ENCODE measurements at places on chromosomes 1 and 21. TPM values are rescaled to one million over a fixed set of nuclear protein-coding genes. Genes with fewer than 3 reads are reported as not detected.

DNA sequence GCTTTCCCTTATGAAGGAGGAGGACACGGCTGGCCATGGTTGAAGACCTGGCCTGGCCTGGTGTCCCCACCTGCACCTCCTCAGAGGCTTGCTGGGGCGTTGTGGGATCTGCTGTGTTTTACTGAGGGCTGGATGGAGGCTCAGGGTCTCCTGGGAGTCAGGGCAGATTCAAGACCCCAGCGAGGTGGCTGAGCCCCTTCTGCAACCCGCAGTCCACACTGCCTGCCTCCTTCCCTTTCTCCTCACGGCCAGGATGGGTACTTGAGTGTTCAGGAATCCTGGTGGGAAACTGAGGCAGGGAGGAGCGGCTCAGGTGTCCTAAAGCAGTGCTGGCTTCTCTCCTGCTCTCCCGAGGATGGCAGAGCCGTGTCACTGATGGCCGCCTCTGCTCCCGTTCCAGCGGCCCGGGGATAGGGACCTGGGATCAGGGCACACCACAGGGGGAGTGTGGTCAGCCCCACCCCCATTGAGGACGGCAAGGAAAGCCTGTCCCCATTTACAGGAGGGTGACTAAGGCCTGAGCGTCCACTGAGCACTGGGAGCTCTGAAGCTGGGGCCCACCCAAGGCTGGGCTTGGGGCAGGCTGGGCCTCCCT is 47.5 kb downstream of the TRPM2 start:
- no peak for DNase-seq

GABRD gene
- not detected for total RNA-seq

DNA sequence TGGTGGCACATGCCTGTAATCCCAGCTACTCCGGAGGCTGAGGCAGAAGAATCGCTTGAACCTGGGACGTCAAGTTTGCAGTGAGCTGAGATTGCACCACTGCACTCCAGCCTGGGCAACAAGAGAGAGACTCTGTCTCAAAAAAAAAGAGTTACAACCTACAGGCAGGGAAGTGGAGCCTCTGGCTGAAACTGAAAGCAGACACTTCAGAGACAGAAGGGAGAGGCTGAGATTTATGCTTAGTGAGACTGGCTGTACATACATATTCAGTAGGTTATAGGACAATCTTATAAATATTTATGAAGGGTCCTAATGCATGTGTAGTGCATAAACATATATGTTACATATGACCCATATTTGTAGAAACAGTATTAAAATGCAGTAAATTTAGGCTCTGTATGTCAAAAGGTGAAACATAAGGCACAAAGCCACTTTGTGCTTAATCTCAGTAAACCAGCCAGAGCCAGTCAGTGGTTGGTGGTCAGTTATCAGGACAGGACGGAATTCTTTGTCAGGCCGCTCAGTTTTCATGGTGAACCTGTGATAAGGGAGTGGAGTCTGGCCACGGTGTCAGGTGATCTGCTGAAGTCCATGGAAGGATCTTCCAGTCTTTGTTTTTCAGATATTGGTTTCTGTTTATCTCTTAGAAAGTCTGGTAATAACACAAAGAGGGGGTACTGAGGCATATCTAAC is 13.7 kb downstream of the RHEX start:
- no peak for DNase-seq

DNA sequence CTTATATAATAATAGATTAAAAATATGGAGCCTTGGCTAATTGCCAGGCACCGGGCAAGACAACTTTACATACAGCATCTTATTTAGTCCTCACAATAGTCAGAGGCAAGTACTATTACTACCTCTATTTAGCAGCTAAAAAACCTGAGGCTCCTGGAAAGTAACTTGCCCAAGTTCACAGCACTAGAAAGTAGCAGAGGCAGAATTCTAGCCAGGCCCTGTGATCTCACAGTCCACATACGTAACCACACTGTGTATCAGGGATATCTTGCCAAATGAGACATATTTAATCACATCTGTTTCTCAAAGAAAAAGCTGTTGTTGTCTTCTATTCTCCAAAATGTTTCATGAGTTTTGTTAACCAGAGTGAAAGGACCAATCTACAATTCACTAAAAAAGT is 378.5 kb downstream of the PLPP3 start:
- no peak for DNase-seq

GRCh38 chr21:33914188-33914587 is 1.4 kb downstream of the ATP5PO start:
- DNase-seq = no peak

GBP4 gene
- total RNA-seq = 5.6 TPM

GRCh38 chr1:41510531-41511238 is 26.2 kb upstream of the EDN2 start:
- DNase-seq = no peak

DNA sequence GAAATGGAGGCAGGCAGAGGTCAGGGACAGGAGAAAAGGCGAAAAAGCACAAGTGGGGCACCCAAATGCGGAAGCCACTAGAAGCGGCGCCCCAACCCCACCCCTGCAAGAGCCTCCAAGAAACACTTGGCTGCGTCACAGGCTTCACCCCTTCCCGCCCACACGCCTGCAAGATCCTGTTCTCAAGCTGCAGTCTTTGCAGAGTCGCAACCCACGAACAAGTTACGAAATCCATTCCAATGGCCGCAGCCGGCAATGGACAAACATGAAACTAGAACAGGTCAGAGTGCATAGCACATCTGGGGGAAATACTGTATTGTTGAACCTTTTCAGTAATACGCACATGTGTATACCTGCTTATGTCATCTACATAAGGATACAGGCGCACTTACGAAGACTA is 103.6 kb downstream of the PSMG1 start:
- DNase-seq = peak; percentile 54

KCND3 gene
- total RNA-seq = 11.7 TPM

UTP25 gene
- 18.5 TPM for total RNA-seq

DNA sequence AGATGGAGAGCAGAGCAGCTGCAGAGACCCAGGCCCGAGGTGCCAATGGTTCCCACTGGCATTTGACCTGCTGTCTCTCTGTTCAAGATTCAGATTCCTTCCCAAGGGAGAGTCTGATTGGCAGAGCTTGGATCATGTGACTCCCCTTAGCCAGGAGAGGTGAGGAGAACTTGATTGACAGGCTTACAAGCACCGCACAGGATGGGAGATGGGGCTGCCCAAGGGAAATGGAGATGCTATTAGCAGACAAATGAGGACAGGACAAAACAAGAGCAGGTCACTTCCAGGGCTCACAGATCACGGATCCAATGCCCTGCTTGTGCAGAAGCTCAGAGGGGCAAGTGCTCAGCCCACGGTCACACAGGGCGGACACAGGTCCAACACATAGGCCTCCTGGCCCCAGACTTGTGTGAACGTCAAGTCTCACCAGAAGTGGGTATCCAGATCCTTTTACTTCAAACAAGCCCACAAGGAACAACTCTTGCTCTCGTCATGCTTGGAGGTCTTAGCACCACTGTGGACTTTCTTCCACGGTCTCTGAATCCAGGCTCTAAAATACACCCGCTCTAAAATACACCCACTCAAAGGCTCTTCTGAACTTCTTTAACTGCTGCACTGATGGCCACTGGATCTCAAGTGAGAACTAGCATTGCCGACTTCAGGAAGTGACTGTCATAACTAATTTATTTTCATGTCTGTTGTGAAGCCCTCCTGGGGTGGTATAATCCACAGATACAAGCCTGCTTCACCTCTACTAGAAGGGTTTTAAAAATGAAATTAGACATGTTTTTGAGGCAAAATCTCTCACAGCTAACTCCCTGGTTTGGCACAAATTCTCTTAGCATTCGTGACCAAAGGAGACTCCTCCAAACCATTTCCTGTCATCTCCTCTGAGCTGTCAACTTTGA is 274.9 kb downstream of the RRAGC start:
- no peak for DNase-seq

DNA sequence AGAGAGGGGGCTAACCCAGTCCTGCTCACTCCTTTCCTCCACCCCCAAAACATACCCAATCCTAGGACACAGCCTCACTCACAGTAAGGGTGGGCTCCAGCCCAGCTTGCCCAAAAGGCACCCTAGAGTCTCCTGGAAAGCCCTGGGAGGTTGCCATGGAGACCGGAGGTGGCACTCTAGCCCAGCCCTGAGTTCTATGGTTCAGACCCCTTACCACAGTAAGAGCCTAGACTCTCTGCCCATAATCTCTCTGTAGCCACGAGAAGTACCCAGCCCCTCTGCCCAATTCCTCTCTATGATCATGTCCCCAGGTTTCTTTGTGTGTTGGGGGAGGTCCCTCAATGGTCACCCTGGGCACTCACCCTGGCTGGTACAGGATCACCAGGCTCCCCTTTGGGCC is 14.4 kb downstream of the COL16A1 start:
- no peak for DNase-seq

DNA sequence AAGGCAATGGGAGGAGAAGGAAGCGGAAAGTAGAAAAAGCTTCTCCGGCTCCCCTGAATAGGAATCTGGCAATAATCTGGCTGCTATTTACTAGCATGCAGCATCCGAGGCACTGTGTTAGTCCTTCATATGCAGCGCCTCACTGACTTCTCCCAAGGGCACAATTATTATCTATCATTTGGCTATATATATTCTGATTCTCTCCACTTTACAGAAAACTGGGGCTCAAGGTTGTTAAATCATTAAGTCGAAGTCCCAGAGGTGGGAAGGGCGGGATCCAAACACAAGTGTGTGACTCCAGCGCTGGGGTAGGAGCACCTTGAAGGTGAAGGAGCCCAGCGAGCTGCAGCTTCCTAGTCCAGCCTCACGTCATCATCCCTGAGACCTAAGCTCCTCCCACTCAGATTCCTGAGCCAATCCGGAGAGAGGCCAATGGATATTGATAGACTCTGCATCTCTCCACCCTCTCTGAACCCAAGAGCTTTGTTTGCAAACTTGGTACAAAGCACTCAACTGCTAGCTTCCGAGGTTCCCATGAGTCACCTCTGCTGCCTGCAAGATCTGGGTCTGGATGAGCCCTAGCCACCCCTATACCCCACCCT is 16.6 kb upstream of the EYA3 start:
- no peak for DNase-seq

ITGB2 gene
- total RNA-seq = 224 TPM

NLRP3 gene
- 7.1 TPM for total RNA-seq

GRCh38 chr21:45993210-45994085 is 11.9 kb downstream of the COL6A1 start:
- DNase-seq = peak; percentile 17

DNA sequence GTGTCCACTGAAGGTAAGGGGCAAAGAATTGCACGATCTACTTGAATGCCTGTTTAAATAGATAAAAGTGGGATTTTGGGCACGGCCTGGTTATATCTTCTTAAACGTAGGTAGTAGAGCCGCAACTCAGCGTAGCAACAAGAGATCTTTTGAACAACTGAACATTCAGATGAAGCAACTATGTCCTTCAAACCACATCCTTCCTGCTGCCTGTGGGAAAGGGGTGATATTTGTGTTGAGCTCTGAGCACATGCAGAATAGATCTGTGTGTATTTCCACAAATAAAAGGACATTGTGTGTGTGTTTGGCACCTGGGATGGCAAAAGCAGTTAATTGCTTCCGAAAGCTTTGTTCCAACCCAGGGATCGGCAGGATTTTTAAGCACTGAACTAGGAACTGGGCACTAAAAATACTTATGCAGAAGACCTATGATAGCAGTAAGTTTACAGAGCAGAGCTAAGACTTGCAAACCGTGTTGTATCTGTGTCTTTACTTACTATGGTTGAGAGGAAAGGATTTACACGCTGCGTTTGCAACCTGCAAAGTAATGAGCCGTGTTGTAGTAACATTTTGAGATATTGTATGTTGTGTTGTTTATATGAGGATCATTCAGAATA is 333.4 kb downstream of the CHRM3 start:
- DNase-seq = no peak

- no peak for DNase-seq
These were observed 35.7 kb downstream of the PTGFR start for GRCh38 chr1:78526496-78526895.

XCL1 gene
- 1.3 TPM for total RNA-seq

DNA sequence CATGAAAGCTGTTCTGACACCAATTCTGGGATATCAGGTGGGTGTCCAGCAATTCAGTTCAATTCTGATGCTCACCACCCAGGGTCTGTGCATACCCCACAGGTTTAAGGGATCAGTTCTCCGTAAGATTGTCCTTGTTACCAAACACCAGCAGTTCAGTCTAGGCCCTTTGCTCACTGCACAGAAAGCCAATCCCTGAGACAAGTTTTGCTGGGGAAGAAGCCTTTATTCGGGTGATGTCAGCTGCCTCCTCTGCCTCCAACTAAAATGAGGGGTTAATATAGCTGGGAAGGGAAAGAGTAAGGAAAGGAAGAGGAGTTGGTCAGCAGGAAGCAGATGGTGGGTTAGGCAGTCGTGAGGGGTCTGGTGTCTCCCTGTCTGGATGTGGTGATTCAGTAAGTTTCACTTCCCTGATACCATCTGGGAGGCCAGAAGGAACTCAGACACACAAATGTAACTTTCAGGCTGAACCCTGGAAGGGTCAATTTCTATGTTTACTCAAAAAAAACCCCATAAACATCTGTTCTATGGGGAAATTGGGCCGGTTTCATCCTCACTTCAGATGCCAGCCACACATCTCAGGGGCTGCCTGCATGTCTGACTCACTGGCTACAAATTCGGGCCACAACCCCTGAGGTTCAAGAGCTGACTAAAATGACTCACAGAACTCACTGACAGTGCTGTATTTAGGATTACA is 83.3 kb upstream of the PGBD5 start:
- DNase-seq = no peak

GRCh38 chr1:51570063-51570710 is 46.7 kb upstream of the OSBPL9 start:
- no peak for DNase-seq

- no peak for DNase-seq
These were observed 101.7 kb downstream of the ADSS2 start for GRCh38 chr1:244350027-244350426.

- no peak for DNase-seq
These were observed 171.5 kb downstream of the AJAP1 start for GRCh38 chr1:4825800-4826450.

TMEM167B gene
- 24.5 TPM for total RNA-seq

WDR64 gene
- total RNA-seq = not detected

ADGRB2 gene
- 2.2 TPM for total RNA-seq

CDK11A gene
- 52.8 TPM for total RNA-seq

NKAIN1 gene
- not detected for total RNA-seq

- DNase-seq = no peak
These were observed 25.1 kb upstream of the TTLL10 start for GRCh38 chr1:1148569-1148968.

DNA sequence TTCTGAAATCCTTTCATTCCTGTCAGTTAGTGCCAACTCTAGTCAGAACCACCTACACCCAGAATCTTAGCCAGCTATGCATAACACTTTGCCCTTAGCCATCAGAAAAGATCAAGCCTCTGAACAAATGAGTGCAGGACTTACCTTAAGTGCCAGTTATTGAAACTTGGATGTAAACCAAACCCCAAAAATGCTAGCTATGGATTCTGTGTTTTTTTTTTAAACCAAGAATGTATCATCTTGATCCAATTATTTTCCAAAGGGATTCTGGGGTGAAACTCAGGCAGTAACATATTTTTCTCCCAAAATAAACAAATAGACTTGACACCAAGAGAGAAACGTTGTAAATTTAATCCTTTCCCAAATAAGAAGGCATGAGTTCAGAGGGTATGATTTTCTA is 538.6 kb upstream of the ADAMTS5 start:
- no peak for DNase-seq

GRCh38 chr1:155080312-155081228 is 1.9 kb downstream of the EFNA3 start:
- DNase-seq = no peak

- DNase-seq = no peak
These were observed 8.7 kb downstream of the PDXK start for GRCh38 chr21:43727519-43728153.

All from omental fat pad (tissue), 4 donors.